Sigmoid colon (tissue), 7 donors: ENCODE measurements at places on chromosomes 16 and 17. TPM values are rescaled to one million over a fixed set of nuclear protein-coding genes. Genes with fewer than 3 reads are reported as not detected.

- H3K36me3 ChIP-seq, result no peaks in the 10 kb centered on the region
- no peak for DNase-seq
- peaks cover 36% of the 10 kb centered on the region for H3K4me1 ChIP-seq
- no peak overlapping the region for H3K27ac ChIP-seq
These were observed 2.5 kb upstream of the VASN start for GRCh38 chr16:4369007-4369733.

DNA sequence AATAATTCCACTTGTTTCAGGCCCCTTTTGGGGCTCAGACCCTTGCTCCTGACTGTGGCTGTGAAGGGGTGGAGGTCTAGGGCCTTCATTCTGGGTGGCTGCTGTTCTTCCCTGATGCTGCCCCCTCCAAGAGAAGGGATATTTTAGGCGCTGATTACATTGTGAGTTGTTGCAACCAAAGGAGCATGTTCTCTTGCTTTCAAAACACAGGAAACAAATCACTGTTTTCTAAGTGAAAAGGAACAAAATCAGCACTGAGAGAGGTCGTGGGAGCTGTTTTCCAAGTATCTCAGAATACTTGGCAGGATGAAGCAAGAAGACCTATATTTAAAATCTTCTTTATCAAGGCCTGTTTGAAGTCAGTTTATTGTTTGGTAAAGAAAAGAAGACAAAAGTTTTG is 25.3 kb upstream of the SEC14L1 start:
- H3K27ac ChIP-seq, result peak overlapping the region; percentile 43
- no peaks in the 10 kb centered on the region for H3K4me1 ChIP-seq
- H3K4me3 ChIP-seq, result no peak overlapping the region

GRCh38 chr17:30376621-30377452 is 1.9 kb upstream of the CPD start:
- H3K27me3 ChIP-seq, result no peaks in the 10 kb centered on the region
- DNase-seq, result no peak
- H3K27ac ChIP-seq, result no peak overlapping the region
- H3K36me3 ChIP-seq, result no peaks in the 10 kb centered on the region

- no peaks in the 10 kb centered on the region for H3K4me1 ChIP-seq
- no peaks in the 10 kb centered on the region for H3K27me3 ChIP-seq
- no peak overlapping the region for H3K27ac ChIP-seq
- H3K4me3 ChIP-seq, result no peak overlapping the region
- H3K36me3 ChIP-seq, result no peaks in the 10 kb centered on the region
- DNase-seq, result no peak
These were observed 44.6 kb upstream of the ADCY9 start for GRCh38 chr16:4160658-4161430.

The ASIC2 gene
- polyA plus RNA-seq, result 0.22 TPM
